ENCODE measurements at places on chromosomes 6 and 20. TPM values are rescaled to one million over a fixed set of nuclear protein-coding genes. Genes with fewer than 3 reads are reported as not detected.

CCN6 gene
- total RNA-seq, result not detected

LPIN3 gene
- total RNA-seq, result 18.5 TPM

PNLDC1 gene
- total RNA-seq, result 0.37 TPM

ME1 gene
- 40.5 TPM for total RNA-seq

SIRPB1 gene
- 1.9 TPM for total RNA-seq

HLA-DMA gene
- total RNA-seq, result 12.1 TPM

CLPSL2 gene
- 1.7 TPM for total RNA-seq

GRCh38 chr6:44237813-44238433 is 9.0 kb upstream of the HSP90AB1 start:
- DNase-seq, result no peak

DNA sequence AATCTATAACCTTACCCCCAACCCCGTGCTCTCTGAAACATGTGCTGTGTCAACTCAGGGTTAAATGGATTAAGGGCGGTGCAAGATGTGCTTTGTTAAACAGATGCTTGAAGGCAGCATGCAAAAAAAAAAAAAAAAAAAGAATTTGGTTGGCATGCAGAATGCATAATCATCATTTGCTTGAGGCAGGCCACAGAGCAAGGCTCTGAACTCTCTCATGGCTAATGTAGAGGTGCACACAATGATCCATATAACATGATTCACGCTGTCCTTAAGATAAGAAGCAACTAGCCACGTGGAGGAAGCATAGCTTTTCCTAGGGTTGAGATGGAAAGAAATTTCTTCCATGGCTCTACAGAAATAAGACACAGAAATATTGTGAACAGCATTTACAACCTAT is 27.6 kb upstream of the RPN2 start:
- no peak for DNase-seq

DNA sequence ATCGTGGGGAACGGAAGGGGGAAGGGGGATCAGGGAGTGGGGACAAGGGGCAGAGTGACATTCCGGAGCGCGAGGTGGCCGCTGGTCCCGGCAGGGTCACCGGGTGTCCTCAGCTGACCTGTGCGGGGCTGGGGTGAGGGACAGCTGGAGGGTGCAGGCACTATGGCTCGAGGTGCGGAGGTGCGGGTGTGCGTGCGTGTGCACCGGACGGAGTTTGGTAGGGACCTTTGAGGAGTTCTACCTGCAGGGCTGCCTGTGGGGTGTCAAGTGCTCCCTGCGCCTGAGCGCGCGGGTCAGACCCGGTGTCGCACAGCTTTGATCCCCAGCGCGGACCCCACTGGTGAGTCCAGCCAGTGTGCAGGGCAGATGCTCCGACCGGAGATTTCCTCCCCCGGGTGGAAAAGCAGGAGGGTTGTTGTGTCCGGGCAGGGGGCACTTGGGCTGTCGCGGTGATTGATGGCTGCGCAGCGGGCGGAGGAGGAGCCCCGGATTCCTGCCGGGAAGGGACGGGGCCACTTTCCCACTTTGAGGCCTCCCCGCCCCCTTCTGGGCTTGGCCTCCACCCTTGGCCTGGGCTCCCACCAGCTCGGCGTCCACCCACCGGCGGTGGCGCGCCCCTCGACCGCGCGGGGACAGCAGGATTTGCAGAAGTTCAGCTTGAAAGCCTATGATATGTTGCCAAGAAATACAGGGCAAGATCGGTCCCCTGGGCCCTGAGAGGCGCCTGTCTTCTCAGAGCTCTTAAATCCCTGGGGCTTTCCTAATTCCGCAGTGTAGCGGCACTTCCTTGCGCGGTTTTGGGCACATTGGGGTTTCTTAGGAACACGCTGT is 658 bp downstream of the RIN2 start:
- DNase-seq, result no peak

DNA sequence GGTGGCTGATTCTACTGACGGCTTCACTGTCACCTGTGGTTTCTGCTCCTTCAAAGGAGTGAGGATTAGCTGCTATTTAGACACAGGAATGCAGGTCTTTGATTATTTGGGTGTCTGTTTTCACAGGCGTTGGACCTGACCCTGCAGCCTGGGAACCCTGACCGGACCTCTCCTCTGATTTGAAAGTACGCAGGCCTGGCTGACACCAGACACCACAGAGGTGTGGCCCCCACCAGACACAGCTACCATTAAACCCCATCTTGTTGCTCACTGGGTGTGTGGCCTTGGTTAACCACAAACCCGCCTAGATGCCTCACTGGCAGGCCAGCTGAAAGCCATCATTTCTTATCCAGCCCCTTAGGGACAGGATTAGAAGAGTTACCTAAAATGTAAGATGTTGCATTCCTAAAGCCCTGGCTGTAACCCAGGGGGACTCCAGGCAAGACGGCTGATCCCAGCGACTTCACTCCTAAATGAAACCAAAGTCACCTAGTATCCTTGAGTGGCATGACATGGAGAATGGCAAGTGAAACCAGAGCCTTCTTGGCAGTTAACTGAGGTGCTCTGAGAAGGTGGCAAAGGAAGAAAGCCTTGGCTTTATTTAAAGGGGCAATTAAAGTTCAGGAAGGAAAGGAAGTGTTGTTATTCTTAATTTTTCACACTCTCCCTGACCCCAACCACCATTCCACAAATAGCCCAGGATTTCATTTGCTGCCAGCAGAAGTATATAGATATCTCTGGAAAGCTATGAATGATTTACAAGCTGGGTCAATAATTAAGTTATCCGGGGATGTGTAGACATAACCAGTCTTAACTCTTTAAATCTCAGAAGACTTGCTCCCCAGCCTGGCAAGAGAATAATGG is 169.9 kb downstream of the QRSL1 start:
- DNase-seq, result no peak

- DNase-seq, result no peak
These were observed 20.2 kb downstream of the KIF25 start for GRCh38 chr6:168017629-168018028.

- no peak for DNase-seq
These were observed 65.9 kb downstream of the PREP start for GRCh38 chr6:105336986-105337385.

- no peak for DNase-seq
These were observed 509.8 kb upstream of the JARID2 start for GRCh38 chr6:14735956-14736486.

DNA sequence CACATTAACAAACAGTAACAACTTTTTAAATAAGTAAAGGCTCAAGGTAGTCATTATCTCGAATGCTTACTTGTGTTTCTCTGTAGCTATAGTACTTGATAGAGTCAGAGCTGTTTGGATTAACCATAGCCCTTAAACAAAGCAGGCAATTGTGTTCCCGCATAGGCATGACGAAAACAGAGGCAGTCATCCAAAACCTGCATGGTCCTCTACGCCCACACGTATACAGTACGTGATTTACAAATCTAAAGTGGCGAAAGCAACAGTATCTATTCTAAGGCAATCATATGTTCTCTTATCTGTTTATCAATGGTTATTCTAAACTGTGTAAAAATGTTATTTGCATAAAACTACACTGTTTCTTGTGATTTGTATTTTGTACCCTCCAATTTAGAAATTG is 31.8 kb downstream of the HFE start:
- DNase-seq, result peak; percentile 89

DNA sequence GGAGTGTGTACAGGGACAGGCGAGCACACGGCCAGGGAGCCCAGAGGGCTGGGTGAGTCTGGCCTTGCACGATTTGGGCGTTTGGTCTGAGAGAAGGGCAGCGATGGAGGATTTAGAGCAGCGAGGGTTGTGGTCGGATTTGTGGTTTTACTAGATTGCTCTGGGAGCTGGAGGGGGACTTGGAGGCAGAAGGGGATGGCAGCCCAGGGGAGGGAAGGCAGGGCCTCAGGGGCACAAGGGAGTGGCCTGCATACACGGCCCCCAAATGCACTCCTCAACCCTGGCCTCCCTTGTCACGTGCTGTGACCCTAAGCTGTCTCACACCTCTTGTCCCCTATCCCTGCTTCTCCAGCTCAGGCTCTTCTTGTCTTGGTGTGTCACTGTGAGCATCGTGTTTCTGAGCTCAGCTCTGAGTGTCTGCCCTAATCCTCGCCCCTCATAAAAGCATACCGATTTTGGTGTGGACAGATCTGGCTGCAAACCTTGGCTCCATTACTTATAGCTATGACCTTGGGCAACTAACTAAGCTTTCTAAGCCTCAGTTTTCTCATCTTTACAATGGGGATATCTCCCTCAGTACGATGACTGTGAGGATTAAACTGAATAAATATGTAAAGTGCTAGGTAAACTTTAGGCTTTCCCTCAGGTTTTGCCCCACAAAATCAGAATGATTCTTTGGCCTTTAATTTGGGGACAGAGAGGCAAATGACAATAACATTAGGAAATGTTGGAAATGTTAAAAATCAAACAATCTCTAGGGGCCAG is 120.1 kb upstream of the ARMC2 start:
- DNase-seq, result no peak

GRCh38 chr20:48007351-48007750 is 222.1 kb upstream of the SULF2 start:
- DNase-seq, result no peak

DNA sequence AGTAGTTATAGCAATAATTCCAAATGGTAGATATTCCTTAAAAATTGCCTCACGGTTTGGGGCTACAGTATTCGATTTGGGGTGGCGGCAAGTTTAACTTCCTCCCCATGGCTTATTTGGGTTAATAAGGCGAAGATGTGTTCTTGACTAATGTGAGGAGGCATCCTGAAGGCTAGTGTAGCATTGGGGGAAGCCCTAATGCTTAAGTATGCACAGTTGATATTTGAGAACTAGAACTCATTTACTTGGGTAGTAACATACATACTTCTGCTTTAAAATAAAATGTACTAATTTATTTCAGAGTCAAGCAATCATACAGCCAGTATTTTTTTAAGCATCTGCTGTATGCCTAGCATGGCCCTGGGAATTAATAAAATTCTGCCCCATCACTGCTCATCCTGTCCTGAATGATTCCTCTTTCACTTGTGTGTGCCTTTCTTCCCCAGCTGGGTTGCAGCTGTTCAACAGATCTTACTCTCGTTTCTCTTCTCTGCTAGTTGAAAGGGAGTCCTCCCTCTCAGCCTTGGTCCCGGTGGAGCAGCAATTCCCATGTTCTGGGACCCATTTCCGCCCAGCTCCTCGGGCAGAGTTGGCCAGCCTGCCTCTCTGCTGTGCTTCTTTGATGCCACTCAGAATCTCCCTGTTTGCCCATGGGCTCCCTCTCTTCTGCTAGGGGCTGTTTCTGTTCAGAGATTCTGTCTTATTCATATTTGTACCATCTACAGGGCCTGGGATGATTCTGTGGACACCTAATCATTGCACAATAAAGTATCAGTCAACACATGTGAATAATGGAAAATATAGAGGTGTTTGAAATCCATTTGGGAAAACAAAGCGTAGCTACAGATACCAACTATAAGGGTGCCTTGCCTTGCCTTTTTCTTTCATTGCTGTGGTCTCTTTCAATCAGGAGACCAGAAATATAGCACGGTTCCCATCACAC is 104.8 kb downstream of the ARID1B start:
- no peak for DNase-seq

GRCh38 chr6:11848852-11849731 is 70.5 kb upstream of the ADTRP start:
- DNase-seq, result no peak

- no peak for DNase-seq
These were observed 170.9 kb downstream of the HIVEP2 start for GRCh38 chr6:142773859-142774648.

GRCh38 chr6:93419304-93420162 is at the start of gene EPHA7:
Gene EPHA7 (minus strand): TSS chr6:93419559. CDS start chr6:93419341, 218 bp downstream.
- DNase-seq, result no peak

DNA sequence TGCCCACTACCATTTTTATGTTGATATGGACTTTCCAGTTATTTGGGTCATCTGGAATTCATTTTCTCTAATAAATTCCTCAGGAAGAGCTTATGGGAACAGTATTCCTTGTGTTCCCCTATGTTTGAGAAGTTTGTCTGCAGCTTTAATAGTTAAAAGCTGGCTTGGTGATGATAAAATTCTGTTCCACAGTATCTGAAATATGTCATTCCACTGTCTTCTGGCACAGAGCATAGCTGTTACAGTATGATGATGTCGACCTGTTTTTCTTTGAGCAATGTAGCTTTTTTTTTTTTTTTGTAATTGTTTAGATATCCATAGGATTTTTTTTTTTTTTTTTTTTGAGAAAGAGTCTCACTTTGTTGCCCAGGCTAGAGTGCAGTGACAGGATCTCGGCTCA is 43.2 kb downstream of the NCOA3 start:
- DNase-seq, result no peak

GRCh38 chr20:54017846-54018245 is 52.5 kb downstream of the BCAS1 start:
- DNase-seq, result no peak

DNA sequence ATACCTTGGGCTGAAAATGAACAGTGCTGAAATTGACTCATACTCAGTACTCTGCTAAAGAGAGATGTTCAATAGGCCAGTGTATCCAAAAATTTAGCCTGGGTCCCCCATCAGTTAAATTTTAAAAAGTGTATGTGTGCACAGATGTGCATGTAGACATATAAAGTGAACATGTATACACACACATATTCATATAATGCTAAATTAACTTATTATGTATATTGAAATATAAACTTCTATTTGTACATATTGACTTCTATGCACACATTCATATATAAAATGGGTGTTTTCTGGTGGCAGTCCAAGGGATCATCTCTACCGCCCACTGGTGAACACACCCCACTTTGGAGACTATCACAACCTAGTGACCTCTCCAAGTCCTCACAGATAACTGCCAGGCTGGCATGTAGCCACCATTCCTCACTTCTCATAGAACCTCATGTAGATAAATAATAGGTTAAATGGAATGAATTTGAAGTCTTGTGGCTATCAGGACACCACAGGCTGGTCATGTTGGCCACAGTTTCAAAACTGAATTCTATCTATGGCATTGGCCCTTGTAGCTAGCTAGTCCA is 8.8 kb downstream of the SLC22A16 start:
- DNase-seq, result no peak

GRCh38 chr6:25458485-25458884 is 179.3 kb downstream of the CARMIL1 start:
- DNase-seq, result peak; percentile 71

DNA sequence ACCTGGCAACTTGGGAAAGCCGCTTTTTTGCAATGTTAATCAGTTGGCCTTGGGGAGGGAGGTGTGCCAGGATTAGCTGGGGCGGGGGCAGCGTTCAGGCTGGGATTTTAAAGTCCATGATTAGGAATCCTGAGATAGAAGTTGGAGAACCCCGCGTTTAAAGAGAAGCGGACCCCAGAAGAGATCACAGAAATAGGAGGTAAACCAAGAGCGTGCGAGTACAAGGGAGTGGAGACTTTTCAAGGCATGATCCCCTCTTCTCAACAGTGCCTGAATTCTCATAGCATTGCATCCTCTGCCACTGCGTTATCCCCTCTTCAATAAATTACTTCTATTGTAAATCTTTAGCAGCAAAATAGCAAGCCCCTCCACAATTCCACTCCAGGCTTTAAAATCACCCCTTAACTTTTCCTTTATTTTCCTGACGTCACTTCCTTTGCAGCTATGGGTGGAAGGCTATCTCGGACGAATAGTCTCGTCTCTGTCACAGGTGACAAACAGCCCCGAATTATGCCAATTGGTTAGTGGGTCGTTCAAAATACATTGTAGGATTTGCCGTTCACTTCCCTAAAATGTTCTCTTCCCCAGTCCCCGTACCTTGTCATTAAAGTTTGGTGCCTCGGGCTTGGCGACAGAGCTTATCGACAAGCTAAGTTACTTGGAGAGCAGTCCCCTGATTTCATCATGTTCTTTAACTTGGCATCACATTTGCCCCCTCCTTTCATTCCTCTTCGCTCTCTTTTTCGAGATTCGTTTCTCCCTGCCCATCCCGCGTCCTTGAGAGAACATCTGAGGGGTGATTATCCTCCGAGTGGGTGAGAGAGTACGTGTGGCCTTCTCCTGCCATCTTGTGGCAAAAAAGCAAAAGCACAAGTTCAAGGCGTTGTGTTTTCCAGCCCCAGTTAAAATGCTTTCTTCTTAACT is 17.1 kb downstream of the OR2B2 start:
- peak; percentile 81 for DNase-seq
